ENCODE measurements at places on chromosomes 2 and 18.
A peak's percentile ranks its signal among the peaks of the same experiment; 100 is the strongest.

DNA sequence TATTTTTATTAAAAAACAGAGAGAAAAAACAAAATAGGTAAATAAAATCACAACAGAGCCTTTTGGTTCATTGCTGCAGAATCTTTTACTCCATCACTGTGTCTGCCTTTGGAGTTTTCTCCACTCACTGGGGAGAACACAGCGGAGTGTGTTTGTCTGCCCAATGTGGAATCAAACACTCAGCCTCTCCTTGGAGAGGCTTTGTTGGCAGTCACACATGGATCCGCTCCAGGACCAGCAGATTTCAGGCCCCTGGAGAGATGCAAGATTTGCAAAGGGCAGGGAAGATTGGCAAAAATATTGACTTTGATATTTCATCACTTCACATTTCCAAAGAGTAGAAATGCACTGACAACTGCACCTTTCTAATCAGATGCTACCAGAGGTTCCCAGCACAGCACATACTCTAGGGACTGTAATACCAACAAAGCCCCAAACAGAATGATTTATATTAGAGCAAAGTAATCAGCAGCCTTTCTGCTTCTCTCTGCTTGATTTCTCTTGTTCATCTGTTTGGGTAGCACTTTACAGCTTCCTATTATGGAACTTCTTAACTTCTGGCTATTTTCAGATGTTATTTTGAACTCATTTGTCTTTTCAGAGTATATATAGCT, 1898.8 kb upstream of the PIK3C3 start:
- no peak for DNase-seq

- no peak for DNase-seq
Observed at GRCh38 chr2:43481927-43482542, 113.8 kb downstream of the THADA start.

DNA sequence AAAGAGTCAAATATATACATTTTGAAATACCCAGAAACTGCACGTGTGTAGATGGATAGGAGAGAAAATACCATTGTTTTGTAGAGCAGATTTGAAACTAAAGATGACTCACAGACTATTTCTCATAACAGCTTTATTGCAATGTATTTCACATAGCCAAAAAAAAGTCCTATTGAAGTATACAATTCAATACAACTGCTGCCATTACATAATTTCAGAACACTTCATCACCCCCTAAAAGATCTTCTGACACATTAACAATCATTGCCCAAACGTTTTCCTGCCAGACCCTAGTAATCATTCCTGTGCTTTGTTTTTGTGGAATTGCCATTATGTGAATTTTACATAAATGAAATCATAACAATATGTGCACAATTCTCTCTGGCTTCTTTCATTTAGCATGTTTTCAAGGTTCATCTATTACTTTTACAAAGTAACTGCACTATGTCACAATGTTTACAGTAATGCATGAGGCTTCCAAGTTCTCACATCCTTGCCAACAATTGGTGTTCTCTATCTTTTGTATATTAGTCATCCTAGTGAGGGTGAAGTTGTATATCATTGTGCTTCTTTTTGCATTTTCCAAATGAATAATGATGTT, 378.6 kb upstream of the CWC22 start:
- DNase-seq = no peak

GRCh38 chr2:69961496-69961895, at the start of gene ASPRV1:
Gene ASPRV1, minus strand, starts transcription at chr2:69961631. Its CDS starts 195 bp downstream, at chr2:69961436.
- DNase-seq = no peak

GRCh38 chr2:217444932-217445331, 557.9 kb downstream of the TNS1 start:
- DNase-seq = no peak

DNA sequence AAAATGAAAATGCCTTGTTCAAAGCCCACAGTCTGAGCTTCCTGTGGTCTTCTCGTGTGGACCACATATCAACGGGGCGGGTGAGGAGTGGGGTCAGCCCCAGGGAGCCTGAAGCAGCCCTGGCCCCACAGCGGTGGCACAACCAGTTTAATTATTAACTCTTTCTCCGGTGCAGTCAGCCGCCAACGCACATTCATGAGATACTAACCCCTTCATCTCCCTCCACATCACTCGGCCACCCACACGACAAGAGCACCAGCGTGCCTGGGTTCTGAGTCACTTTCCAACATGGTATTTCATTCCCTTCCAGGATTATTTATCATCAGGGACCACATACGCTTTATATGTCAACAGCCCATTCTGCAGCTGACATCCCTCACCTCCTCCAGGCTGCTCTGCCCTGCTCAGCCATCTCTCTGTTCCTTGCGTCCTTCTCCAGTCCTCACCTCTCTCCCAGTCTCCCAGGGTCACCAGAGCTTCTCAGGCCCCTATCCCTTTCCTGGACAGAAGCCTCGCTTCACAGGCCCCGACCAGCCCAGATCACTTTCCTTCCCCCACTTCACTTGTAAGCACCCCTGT, 48.0 kb upstream of the ID2 start:
- no peak for DNase-seq

DNA sequence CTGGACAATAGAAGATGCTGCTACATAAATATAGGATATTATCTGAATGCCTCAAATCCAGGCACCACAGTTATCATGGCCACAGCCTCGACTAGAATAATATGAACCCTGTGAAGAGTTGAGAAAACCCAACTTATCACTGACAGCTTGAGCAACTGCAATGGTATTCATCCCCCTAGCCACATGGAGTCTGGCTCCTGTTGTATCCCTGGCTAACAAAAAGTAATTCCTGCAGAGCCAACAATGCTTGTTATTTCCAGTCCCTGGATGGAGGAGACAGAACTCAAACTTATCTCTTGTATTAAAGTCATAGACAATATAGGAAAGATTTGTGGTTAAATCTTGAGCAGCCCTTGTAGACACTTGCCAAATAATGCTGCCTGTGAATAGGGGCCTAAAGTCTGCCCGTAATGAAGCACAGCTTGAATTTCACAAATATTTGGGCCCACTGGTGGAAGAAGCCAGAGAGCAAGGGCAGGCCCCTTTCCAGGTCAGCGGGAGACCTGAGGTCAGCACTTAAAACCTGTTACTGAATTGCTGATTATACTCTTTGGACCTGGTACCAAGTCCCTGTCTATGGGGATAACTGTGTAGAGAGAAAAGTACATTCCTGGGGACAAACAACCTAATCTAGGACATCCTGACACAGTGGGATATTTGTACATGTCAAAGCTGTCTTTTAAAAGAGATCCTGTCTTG, 28.4 kb upstream of the SUCLG1 start:
- no peak for DNase-seq

DNA sequence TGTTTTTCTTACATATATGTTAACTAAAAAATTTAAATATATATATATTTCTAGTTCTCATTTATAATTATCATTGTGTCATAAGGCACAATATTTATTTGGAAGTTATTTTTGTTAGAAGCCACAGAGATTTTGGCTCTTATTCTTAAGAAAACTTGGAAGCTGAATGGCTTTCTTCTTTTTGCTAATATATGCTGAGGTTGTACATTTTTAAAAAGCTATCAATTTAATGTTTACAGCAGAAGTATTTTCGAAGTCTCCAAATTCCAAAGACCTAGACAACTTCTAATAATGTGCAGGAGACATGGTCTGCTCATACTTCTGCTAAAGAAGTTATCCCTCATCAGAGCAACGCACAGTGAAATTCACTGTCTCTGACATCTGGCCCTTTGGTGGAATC, 3.7 kb upstream of the PIEZO2 start:
- DNase-seq = no peak

- DNase-seq = no peak
Observed at GRCh38 chr2:1970341-1970740, 226.0 kb upstream of the PXDN start.

DNA sequence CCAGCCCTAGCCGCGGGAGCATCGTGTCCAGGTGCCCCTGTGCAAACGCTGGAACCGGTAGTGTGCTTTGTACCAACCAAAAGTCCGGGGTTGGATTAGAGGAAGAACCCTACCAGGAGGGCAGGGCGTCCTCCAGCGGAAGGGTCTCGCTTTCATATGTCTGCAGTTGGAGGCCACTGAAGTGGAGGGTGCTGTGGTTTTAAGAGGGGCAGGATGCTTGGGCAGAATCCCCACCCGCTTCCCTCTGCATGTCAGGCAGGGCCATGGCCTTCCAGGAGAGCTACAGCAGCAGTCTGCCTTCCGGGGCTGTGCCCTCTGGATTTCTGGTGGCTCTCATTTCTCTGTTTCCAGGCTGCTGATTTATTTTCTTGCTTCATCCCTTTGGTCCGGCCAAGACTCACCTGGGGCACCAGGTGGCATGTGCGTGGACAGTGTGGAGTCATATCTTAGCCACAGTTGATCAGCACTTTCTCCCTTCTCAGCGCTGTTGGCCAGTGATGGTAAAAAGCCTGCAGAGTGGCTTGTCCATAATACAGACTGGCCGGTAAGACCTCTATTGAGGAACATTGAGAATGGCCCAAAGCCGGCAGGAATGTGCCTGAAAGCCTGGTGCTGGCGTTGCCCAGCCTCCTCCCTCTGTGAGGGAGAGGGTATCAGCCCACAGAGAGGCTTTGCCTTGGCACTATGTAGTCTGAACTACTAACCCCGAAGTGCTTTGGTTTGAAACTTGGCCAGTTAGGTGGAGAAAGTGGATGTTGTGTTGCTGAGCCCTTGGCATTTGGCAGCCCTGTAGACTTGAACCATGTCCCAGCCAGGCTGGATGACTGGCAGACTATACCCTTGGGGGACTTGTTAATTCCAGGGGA, 1.8 kb downstream of the AGAP1 start:
- no peak for DNase-seq

GRCh38 chr2:134107402-134107801, 146.5 kb upstream of the MGAT5 start:
- no peak for DNase-seq

DNA sequence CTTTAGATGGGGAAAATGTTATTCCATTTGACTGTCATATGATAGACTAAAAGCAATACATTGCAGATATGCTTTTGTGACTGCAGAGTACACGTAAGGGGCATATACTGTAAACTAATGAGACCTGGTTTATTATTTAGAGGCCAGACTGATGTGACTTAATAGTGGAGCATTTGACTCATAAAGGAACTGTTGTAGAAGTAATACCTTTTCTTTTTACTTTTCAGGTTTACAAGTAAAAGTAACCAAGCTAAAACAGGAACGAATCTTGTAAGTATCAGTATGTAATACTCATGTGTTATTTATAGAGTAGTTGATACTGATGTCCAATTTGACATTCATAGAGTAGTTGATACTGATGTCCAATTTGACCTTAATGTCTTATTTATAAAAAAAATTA, 13.1 kb downstream of the RBBP8 start:
- DNase-seq = no peak

DNA sequence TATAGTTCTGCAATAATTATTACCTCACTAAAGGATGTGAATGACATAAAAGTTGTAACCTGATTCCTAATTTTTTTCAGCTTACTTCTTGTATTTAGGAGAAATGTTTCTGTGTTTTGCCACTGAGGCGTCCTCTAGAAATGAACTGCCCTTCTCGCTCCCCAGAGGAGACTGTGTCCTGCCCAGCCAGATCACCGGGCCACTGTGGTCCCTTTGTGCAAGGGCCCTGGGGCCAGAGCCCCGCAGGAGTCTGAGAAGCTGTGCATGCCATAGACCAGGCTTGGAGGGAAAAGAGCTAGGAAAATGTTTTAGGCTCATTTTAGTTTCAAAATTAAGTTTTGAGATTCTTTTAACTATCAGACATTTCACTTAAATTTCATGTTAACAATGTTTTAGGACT, 31.1 kb upstream of the LDLRAD4 start:
- no peak for DNase-seq

DNA sequence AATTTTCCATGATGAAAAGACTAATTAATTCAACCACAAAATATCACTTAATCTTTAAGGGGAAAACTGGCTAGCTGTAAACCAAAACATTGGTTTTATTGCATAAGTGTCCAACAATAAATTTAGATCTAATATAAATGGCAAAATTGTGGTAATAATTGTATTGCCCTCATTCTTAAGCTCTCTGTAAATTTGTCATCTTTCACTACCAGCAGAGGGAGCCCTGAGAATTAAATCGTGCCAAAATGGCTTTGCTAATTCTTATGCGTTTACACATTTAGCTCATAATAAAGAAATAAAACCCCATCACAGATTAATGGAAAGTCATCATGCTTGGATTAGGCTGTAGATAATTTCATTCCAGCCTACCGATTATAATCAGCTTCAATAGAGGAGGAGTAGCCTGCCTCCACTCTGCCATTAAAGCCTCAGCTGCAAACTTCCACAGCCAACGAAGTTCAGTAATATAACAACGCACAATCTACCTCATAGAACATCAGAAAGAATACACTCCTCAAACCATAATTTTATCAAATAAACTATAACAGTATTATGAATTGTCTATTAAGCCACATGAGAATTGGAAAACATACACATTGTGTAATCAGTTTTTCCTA, 70.0 kb upstream of the ATP5MC3 start:
- DNase-seq = peak; percentile 52

DNA sequence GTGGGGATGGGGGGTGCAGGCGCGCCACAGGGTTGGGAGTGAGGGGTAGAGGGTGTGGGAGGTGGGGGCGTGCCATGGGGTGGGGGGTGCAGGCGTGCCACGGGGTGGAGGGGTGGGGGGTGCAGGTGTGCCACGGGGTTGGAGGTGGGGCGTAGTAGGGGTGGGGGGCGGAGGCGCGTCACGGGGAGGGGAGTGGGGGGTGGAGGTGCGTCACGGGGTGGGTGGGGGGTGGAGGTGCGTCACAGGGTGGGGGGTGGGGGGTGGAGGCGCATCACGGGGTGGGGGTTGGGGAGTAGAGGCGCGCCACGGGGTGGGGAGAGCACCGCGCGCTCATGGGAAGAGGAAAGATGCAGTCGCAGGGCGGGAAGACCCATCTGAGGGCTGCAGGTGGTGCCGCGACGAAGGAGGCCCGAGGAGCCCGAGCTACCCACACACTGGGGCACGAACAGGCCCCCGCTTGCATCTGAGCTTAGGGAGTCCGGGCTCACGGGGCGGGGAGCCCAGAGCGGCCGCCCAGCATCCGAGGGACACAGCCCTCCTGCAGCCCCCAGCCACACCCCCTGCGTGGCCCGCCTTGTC, 37.5 kb downstream of the SNED1 start:
- DNase-seq = no peak

DNA sequence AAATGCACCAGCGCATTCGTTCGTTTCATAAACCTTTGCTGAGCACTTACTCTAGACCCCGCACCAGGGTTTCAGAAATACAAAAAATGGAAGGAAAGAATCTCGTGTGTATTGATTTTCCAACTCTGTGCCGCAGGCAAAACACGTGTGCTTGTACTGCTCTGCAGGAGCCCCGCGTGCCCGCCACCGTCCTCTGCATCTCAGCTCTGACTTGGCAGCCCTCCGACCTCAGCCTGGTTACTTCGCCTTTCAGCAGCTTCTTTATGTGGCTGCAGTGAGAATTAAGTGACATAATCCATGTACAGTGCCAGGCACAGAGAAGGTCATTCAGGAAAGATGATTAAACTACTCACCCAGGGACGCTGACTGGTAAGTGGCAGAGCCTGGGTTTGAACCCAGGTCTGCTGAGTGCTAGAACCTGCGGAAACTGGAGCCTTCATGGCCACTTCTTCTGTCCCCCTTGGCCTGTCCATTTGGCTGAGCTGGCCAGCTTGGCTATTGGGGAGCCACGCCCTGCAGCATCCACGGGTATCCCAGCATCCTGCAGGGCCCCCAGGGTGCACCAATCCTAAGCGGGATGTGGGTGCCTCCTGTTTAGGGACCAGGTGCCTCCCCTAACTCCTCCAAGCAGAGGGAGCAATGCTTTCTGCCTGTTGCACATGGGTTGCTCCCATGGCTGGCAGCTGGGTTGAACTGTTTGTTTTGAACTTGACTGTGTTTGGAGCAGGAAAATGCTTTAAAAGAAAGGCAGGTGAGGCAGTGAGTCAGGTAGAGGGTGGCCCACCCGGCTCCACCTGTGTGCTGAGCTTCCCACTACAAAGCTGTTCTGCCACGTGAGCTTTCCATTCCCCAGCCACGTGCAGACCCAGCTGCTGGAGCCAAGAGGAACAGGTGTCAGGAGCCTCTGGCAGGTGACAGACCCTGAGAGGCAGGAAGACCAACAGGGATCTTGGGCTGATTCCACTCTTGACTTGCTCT, 34.3 kb downstream of the INHBB start:
- no peak for DNase-seq
